ENCODE measurements at places on chromosomes 6 and 20.

DNA sequence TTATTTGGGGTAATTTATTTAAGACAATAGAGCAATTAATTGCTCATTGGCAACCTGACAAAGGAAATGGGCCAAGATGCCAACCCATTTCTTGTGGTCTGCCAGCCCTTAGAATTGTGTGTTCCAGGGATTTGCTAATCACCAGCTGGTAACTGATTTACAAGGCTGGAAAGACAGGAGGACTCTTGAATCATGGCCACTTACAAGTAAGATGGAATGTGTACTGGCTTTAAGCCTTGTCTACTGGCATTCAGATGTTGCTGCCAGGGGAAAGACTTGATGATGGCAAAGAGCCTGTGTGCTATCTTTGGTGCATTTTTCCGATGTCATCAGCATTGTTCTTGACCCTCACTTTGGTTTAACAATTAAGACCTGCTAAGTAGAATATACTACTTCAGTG lies 91.0 kb downstream of the BCKDHB start:
- DNase-seq, result no peak

DNA sequence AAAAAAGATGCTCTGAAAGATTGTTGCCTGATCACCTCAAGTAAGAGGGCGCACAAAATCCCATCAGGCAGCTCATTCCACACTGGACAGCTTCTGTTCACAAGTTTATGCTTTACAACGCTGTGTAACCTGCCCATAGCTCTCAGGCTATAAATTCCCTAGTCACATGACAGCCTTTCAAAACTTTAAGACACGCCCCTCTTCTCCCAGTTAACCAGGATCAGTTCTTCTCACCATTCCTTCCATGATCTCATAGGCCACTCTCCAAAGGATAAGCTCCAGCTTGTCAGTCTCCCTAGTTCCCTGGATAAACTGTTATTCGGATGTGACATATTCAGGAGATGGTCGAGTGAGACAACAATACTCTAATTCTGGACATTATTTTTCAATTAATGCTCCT lies 15.0 kb downstream of the ADNP start:
- no peak for DNase-seq

DNA sequence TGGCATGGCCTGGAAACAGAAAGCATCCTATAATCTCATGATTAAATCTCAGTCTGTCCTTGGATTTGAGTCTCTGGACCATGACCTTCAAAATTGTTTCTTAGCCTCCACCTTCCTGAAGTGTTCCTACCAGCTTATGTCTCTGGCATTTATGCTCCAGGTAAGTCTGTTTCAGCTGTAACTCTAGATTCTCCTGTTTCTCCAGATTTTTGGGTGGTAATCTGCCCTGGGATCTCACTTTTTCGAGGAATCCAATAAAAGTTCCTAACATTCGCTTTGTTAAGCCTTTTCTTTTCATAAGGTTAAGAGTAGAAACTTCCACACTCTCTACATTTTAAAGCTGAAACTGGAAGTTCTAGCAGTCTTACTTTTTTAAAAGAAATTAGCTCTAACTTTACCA lies 318.5 kb downstream of the C6orf118 start:
- DNase-seq, result no peak

- DNase-seq, result no peak
Observed at GRCh38 chr6:8904754-8905153, 469.4 kb upstream of the SLC35B3 start.

GRCh38 chr6:56766806-56767178 lies 124.1 kb upstream of the DST start:
- no peak for DNase-seq

DNA sequence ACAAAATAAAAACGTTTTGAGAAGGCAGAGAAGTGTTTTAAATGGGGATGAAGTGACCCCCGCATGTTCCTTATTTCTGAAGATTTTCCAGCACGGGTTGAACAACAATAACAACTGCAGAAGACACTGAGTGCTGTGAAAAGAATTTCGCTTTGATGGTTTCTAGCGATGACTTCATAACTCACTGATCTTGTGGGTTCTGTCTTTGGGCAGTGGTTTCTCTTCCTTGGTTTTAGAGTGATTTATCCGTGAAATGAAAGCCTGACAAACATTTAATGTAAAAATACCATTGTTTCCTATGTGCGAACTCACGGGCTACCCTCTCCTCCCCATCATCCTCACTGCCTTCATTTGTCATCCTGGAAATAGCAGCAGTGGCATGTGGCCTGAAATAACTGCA lies 793.9 kb downstream of the QKI start:
- DNase-seq, result no peak

- DNase-seq, result peak; percentile 24
Observed at GRCh38 chr20:39264506-39265172, 302.5 kb downstream of the DHX35 start.

DNA sequence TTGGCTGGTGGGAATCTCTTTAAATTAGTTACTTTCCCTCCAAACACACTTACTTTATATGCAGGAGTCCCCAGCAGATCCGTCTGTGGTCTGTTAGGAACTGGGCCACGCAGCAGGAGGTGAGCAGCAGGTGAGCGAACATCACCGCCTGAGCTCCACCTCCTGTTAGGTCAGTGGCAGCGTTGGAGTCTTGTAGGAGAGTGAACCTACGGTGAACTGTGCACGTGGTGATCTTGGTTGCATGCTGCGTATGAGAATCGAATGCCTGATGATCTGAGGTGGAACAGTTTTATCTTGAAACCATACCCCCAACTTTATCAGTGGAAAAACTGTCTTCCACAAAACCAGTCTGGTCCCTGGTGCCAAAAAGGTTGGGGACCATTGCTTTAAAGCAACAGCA lies 5.0 kb downstream of the SERPINB6 start:
- no peak for DNase-seq

DNA sequence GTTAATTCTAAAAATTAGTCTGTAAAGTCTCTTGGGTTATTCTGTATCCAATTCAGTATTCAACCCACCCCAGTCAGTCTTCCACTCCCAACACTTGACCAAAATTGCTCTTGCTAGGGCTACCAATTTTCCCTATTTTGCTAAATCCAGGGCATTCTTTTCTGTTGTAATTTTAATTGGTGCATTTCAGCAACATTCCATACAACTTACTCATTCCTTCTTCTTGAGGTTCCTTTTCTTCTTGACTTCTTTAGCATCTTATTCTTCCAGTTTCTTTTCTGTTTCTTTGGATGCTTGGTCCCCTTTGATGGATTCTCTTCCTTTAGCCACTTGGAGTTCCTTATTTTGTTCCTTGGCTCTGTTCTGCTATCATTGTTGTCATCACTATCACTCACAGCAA lies 11.2 kb upstream of the GRM1 start:
- DNase-seq, result no peak

DNA sequence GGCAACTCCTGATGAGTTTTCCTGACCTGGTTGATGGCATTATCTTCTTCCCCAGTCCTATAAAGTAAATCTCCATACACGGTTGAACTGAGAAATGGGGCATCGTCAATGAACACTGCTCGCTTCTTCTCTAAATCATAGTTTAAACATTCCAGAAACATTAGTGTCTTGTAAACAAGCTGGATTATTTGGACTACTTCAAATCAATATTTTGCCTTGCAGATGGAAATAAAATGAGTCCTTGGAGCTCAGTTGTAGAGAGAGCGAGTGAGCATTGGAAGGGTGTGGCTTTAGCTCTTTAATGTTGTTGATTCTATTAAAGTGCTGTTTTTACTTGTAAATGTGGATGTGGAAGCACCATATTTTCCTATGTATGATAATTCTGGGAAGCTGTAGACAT lies 18.4 kb downstream of the C6orf89 start:
- DNase-seq, result no peak

DNA sequence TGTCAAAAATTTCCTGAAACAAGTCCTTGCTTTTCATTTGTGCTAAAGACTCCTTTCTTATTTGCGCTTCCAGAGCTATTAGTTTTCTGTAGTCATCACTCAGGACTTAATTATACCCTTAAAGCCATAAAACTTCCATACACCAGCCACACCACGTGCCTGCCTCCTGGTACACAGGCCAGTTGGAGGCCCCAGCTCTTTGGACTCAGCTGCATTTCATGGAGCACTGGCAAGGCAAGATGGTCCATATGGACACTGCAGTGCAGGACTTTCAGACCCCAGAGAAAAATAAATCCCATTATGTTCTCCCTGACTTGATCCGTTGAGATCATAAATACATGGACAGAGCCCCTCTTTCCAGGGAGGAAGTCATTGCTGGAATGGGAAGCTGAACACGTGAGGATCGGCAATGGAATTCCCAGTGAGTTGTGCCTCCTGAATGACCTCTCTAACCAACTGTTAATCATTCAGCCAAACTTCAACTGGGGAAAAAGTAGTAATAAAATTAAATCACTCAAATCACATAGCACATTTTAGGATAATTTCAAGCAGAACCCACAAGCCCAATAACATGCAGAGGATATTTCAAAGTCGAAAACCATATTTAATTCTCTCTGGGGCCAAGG lies 173.1 kb downstream of the HACE1 start:
- no peak for DNase-seq

- no peak for DNase-seq
Observed at GRCh38 chr6:13412211-13412610, 75.2 kb downstream of the GFOD1 start.
